Amniotic stem cell (primary cell): ENCODE measurements at places on chromosomes 11 and 22.

DNA sequence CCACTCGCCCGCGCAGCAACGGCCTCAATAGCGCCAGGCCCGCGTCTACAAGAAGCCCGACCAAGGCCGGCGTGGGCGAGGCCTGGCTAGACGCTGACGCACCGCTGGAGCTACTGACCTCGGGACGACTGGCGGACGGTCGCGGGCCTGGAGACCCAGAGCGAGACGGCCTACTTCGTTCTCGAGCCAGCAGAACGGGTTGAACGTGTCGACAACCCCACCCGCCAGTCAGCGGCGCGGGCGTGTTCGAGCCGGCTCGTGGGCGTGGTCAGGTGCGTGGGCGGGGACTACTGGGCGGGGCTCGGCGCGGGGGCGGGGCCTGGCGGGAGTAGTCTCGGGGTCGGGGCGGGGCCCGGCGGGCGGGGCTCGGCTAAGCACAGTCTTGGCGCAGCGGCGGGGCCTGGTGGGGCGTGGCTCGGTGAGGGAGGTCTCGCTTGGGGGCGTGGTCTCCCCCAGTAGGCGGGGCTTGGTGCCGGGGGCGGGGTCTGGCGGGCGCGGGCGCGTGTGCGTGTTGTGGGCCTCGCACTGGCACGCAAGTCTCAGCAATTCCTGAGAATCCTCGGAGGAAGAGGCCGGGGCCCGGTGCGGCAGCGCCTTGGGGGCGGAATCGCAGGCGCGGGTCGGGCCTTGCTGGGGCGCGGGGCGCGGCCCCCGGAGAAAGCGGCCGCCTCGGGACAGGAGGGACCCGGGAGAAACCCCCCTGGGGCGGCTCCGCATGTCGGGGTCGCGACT, at the start of gene RNH1:
TSS of gene RNH1 (minus strand) at position 248 of the 732 bp plus-strand sequence. CDS start 5,080 bp downstream, outside the sequence.
- DNase-seq, result peak; percentile 81

DNA sequence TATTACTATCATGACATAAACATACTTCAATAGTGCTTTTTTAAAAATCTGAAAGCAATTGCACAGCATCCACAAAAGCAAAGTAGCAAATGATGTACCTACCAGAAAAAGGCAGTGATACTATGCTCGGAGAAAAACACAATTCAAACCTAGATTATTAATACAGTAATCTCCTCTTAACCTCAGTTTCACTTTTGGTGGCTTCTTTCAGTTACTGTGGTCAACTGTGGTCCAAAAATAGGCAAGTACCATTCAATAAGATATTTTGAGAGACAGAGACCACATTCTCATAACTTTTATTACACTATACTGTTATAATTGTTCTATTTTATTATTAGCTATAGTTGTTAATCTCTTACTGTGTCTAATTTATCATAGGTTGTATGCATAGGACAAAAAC, 20.8 kb downstream of the KCNA4 start:
- DNase-seq, result no peak

DNA sequence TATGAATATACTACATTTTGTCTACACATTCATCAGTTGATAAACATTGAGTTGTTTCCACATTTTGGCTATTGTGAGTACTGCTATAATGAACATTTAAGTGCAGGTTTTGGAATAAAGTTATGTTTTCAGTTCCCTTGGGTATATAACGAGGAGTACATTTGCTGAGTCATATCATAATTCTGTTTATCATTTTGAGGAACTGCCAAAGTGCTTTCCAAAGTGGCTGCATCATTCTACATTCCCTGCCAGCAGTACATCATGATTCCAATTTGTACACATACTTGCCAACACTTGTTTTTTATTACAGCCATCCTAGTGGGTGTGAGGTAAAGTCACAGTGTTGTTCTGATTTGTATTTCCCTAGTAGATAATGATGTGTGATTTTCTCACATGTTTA, 1458.6 kb upstream of the TENM4 start:
- DNase-seq, result no peak

DNA sequence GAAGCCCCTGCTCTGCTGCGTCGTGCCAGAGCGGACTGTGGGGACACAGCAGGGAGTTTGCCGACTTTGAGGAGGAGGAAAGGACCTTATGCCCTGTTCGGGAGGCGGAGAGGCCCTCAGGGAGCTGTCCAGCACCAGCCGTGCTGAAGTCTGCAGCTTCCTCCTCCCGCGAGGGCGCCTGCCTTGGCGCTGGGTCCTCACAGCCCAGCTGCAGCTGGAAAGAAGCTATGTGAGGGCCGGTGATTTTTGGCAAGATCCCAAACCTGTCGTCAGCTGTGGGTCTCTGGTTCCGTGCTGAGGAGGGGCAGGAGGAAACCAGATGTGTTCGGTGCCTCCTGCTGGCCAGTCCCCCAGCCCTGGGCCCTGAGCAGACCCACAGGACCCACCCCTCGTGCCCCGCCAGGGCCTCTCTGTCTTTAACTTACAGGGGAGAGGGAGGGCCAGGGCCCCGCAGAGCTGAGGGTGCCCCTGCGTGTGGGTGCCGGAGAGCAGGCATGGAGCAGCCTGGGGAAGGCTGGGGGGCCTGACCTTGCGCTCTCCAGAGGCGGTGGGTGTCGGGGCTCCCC, 12.0 kb downstream of the BRSK2 start:
- DNase-seq, result peak; percentile 6

DNA sequence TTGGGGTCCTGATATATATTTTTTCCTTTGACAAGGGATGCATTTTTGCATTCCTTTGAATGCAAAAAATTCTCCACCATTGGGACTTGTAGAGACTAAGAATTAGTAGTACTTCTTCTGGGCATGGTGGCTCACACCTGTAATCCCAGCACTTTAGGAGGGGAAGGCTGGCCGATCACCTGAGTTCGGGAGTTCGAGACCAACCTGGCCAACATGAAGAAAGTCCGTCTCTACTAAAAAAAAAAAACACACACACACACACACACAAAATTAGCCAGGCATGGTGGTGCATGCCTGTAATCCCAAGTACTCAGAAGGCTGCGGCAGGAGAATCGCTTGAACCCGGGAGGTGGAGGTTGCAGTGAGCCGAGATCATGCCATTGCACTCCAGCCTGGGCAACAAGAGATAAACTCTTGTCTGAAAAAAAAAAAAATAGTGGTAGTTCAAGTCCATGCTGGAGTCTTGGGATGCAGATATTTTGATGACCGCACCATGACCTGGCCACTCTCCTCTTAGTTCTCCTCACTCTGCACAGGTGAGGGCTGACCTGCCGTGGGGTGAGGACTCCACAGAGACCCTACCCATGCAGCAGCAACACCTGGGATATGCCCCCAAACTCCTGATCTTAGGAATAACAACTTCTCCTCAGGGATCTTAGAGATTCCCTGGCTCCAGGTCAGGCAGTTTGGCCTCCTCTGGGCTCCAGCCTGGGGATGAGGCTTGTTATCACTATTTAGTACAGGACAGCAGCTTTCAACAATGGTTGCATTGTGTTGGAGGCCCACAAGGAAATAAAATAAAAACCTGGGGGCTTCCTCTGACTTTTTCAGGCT, 36.5 kb upstream of the TOP3B start:
- DNase-seq, result no peak

GRCh38 chr11:66956689-66957290, 1.4 kb downstream of the PC start:
- no peak for DNase-seq

DNA sequence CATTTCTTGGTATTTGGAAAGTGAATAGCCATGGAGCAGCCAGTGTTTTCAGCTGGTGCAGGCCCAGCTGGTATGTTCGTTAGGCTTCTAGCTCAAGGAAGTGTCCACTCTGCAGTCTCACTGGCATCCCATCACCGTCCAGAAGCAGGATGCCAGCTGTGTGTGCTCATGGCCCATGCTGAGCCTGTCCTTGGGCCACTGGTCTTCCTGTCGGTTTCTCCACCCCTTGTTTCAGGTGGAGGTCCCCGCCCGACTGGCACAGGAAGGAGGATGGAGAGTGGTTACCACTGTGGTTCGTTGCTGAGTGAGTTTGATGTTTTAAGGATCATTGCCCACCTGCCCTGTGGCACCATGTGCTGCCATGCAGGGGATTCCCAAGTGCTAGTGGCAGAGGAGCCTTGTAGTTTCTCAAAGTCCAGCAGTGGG, 63.7 kb downstream of the MED15 start:
- DNase-seq, result no peak

DNA sequence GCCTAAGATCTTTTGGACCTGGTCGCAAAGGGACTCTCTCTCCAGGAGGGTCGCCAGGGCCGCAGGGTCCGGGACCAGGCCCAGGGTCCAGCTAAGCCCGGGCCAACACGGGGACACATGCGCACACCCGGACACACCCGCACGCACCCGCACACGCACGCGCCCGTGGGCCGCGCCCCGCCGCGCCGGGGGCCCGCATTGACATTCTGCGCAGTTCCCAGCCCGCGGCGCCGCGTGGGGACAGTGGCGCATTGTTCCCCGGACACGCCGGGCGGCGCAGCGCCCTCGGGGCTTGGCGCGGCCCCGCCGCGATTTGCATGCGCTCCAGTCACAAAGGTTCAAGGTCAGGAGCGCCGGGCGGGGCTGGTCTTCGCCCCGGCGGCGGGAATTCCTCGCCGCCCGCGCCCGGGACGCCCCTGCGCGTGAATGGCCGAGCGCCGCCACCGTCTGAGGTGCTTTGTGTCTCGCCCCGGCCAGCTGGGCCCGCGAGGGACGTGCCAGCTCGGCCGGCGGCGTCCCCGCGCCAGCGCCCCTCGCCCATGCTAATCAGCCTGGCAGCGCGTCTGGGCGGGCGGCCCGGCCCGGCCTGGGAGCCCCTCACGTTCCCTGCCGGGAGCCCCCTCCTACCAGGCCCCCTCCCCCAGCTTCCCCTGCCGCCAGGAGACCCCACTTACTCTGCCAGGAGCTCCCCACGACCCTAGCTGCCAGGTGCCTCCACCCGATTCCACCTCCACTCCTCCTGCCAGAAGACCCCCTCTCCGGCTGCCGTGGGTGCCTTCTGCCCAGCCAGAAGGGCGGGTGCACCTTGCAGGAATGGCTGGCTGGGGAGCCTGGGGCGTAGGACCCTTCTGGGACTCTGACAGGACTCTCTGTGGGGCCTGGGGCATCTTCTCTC, 50.5 kb upstream of the WNT7B start:
- DNase-seq, result no peak

GRCh38 chr22:49713003-49713402, 114.7 kb downstream of the BRD1 start:
- DNase-seq, result no peak

- DNase-seq, result no peak
Measured at GRCh38 chr11:130911306-130911705, 5.0 kb downstream of the SNX19 start.

DNA sequence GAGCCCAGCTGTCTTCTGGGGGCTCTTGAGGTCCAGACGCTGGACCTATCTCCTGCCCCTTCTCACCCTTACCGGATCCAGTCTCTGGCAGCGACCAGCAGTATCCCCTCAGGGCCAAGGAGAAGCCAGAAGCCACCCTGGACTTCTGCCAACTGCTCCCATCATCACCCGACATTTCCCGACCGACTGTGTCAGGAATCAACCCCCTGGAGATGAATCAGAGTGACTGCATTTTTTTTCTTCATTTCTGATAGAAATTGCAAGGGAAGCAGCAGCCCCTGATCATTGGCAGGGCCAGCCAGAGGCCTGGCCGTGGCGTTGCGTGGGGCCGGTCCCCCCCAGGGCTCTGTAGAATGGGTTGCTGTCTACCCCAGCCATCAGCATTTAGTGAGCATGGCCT, 5.2 kb upstream of the LIF start:
- DNase-seq, result no peak

GRCh38 chr11:69451289-69451688, 30.2 kb upstream of the LINC01488 start:
- no peak for DNase-seq

- no peak for DNase-seq
Measured at GRCh38 chr11:11311169-11311568, 41.9 kb downstream of the CSNK2A3 start.
